ENCODE measurements at places on chromosomes 3 and 15.

GRCh38 chr3:67699882-67700281 lies 45.5 kb upstream of the SUCLG2 start:
- DNase-seq, result no peak

DNA sequence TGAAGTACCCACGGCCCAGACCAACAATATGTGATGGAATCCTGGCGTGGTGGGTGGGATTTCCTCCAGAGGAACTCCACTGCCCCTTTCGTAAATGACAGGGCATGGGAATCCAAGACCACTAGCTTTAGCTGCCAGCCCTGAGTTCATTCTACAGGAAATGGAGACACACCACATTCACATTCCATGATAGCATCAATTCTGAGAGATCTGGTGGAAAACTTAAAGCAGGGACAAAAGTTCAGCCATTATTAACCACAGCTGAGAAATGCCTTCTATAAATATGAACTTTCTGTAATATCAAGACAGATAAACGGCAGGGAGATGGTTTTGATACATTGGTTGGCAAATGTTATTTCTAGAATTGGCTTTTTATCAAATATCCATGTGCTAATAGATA lies 98.2 kb downstream of the FBN1 start:
- DNase-seq, result no peak

GRCh38 chr3:129461022-129461421 lies 21.0 kb downstream of the IFT122 start:
- no peak for DNase-seq

DNA sequence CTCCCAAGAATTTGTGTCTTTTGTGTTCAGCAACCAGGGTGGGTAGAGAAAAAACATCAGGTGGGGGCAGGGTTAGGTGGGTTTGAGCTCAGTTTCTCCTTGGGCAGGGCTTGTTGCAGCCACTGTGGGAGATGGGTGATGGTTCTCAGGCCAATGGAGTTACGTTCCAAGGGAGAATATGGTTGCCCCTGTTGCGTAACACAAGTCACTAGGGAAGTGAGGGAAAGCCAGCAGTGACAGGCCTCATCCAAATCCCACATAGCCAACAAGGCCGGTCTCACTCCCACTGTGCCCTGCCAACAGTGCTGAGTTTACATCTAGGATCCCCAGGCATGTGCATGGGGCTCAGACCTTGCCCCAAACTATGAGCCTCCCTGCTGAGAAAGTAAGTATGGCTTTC lies 7.9 kb upstream of the FBXL2 start:
- no peak for DNase-seq

DNA sequence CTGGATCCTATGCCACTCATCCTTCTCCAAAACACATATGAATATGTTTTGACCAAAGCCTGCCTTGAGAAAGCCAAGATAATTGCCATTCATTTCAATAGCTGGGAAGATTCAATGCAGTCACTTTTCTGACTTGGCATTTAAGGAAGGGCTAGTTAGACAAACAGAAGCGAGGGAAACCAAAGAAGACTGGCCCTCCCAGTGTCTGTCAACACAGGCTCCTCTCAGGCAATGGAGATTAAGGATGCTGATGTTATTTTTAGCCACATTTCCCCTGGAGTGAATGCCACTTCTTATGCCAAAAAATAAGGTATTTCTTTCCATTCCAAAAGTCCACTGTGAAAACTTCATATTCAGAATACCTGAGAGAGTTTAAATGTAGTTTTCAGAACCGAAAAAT lies 101.7 kb downstream of the P3H2 start:
- no peak for DNase-seq

DNA sequence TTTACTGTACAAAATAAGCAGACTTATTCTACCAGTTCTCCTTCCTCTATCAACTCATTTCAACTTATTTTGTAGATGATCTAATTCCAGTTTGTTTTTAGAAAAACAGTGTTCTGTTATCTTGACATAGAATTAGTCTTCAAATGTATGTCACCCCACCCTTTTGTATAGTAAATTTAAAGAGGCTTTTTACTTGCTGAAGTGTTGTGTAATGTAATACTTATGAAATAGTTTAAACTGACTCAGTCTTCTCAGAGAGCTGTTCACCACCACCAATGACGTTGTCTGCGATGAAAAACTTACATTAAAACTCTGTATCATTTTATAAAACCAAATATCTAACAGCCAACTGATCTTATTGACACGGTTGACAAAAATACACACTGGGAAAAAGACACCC lies 82.9 kb downstream of the RAP2B start:
- no peak for DNase-seq

GRCh38 chr15:83854321-83854720 lies 200.4 kb downstream of the ADAMTSL3 start:
- no peak for DNase-seq

- DNase-seq, result no peak
Observed at GRCh38 chr3:47849699-47850563, 47.0 kb downstream of the DHX30 start.

- no peak for DNase-seq
Observed at GRCh38 chr3:55185380-55185779, 257.5 kb upstream of the LRTM1 start.

GRCh38 chr15:57580428-57580827 lies 11.3 kb upstream of the MYZAP start:
- DNase-seq, result no peak

DNA sequence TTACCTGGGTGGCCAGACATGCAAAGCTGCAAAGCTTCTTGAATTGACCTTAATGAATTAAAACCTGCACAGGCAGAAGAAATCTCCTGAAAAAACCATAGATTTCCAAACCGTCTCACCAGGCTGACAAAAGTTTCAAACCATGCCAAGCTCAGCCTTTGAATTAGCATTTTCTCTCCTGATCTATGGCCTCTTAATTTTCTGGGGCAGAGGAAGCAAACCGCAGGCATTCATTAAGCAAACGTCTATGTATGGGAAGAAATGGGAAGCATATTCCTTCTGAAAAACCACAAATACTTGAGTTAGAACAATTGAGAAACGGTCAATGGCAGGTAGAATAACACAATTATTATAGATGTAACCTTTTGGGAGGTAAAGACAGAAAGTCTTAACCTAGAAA lies 500.2 kb upstream of the NR2F2 start:
- no peak for DNase-seq

DNA sequence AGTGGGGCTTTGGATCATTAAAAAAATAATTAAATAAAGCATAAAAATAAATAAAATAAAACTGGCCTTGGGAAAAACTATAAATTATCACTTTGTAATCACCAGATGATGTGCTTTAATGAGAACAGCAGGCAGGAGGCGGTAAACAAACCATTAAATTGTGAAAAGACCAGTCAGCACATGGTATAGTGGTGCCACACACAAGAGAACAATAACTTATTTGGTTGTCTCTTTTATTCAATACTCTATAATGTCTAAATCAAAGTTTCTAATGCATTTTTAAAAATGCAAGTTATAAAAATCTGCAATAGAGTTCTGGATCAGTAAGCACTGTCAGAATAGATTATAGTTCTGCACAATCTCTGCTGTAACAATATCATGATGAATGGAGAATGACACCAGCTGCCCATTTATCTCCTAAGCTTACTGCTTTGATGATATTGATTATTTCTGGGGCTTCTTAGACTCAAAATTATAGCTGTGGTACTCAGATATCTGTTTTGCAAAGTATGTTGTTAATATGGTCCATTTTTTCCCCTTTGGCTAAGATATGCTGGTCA lies 259.3 kb downstream of the NAALADL2 start:
- no peak for DNase-seq

DNA sequence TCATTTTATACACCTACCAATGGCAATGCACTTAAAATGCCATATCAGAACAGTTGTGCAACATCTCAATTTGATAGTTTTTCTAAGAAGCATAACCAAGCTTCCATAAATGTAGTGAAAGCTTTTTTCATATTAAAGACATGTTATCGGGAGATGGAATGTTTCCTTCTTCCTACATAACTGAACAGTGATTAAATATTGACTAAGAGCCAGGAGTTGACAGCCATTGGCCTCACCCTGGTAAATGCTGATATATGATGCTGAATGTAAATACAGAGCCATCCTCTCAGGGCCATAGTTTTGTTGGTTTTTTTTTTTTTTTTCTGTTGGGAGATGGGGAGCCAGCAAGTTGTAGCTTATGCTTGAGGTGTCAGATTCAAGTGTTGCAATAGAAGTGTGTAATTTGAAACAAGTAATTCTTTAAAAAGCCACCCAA lies 203.3 kb upstream of the IL12A start:
- DNase-seq, result no peak

DNA sequence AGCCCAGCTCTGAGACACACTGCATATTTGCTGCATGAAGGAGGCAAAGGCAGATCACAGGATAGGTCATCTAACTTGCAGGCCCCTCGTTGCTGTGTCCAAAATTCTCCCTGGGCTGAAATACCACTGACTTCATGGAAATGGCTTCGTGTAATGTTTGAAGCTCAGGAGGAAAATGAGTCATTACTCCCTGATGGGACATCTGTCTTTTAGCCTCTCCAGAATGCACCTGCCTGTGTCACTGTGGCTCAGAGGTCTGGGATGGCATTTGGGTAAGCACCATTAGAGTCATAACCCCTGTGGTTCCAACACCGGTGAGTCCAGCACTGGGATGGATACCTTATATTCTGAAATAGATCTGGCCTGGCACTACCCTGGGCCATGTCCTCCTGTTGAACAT lies 51.5 kb downstream of the IL12A start:
- no peak for DNase-seq

- no peak for DNase-seq
Observed at GRCh38 chr3:14452740-14453710, 50.6 kb downstream of the SLC6A6 start.

DNA sequence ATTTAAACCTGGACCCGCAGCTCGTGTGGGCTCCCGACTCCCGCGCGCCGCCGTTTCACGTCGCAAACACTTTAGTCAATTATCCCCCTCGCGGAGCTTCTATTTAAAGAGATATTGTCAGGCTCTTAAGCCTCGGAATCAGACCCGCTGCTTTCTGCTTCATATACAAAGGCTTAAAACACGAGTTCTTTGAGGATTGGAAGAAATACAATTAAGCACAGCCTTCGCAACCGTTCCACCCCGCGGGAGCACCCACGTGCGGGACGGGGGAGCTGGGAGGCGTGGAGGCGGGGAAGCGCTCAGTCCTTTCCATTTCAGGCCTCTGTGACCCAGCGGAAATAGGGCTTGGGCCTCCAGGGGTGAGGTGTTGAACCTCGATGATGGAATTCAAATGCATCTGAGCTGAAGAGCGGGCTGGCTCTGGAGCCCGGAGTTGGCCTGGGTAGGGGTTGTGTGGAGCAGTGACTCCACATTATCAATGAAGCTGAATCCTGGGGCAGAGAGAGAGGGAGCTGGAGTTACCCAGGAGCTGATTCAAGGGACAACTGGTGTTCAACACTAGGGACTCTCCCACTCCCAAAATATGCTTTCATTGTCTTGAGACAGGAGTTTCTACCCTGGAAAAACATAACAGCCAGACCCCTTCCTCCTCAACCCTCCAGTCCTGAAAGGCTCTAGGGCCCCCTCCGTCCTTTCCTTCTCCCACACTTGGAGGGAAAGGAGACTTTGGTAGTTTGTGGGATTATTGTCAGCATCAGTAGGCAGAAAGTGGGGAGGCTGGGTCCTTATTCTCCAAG lies 2.4 kb downstream of the ANKRD63 start:
- peak; percentile 55 for DNase-seq

DNA sequence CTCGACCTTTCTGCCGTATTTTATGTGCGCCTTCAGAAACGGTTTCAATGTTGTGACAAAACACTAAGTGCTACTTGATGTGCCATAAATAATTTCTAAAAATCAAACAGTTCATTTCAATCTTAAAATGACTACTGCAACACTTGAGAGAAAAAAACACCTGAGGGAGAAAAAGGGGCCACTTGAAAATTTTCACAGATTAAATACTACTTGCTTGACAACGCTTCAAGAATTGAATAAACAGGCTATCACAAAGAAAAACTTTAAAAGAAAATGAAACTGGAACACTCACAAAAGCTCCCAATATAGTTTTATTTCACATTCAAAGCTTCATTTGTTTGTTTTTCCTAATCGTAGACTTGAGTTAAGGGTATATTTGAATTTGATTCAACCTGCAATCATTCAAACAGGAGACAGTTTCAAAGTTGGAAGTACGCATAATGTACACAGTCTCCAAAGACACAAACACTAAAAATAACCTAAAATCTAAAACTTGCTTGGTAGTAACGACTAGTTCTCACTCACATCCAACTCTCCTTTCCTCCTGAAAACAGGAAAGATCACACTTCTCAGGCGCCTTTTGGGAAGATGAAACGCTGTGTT lies 380.7 kb downstream of the ERC2 start:
- DNase-seq, result no peak

GRCh38 chr15:43251871-43252250 lies 14.9 kb downstream of the TGM5 start:
- DNase-seq, result no peak

DNA sequence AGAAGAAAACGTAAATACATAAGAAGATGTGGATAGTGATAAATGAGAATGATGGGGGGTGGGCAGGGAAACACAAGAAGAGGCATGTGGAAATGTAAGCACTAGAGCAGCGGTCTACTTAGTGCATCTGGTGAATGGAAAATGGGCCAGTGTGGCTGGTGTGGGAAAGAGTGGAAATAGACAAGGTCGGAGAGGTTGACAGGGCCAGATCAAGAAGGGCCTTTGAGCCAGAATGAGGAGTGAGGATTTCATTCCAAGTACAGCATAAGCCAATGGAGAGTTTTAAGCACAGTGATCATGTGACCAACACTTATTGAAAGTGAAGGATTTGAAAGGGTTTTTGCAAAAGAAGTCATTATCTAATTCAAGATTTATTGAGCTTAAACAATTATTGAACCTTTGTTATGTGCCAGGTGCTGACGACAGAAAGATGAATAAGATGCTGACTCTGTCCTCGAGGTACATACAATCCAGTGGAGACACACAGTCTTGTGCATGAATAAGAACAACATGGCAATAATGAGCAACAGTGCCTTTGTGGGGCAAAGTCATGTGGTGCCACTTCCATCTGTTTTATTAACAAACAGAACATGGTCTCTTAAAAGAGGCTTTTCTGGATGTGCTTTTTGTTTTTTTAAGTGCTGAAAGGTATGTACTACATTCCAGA lies 124.1 kb downstream of the MFSD1 start:
- DNase-seq, result no peak

DNA sequence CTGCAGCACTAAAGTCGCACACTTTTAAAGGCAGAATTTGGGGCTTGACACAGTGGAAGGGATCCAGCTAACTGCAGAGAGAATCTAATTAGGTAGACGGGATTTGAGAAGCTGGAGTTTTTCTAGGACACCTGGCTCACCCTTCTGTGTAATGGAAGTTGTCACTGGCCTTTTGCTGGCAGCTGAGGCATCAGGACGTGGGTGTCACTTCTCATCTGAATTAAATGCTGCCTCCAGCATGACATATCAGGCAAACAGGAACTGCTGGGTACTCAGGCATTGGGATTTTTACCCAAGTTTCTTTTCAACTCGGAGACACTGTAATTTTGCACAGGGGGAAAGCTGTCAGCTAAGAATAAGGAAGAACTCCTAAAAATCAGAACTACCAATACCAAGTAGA lies 861.9 kb upstream of the ARPP21 start:
- no peak for DNase-seq

- DNase-seq, result no peak
Observed at GRCh38 chr3:8840556-8840955, 71.1 kb upstream of the OXTR start.

GRCh38 chr3:42151596-42152168 lies 60.5 kb downstream of the TRAK1 start:
- no peak for DNase-seq

- DNase-seq, result no peak
Observed at GRCh38 chr15:67873777-67874176, 33.9 kb upstream of the RNU6-1 start.
